Neural crest cell (in vitro differentiated cells): ENCODE measurements at places on chromosomes 3 and 15. TPM values are rescaled to one million over a fixed set of nuclear protein-coding genes. Genes with fewer than 3 reads are reported as not detected.

DNA sequence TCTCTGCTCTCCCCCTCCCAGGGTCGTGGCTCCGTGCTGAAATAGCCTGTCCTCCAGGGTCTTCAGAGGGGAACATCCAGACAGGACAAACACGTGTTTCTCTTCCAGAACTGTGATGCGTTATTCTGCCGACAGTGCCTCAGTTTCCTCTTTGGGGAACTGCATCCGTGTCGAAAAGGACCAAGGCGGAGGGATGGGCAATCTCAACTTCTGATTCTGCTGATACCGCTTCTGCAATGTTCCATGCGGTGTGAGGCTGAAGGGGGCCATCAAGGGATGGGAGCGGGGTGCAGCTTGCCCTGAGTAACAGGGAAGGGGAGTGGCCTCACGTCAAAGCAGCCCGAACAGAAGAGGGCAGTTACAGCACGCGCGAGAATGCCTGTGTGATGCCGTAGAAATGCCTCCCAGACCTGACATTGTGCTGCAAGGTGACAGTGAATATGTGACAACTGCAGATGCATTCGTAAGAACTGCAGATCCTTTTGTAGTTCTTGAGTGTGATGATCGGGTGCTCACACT is 275.7 kb downstream of the SHQ1 start:
- H3K27ac ChIP-seq, result no peak overlapping the region
- no peaks in the 10 kb centered on the region for H3K36me3 ChIP-seq
- peaks cover 19% of the 10 kb centered on the region for H3K4me1 ChIP-seq
- DNase-seq, result no peak

- no peaks in the 10 kb centered on the region for H3K4me1 ChIP-seq
- no peak for DNase-seq
- H3K4me3 ChIP-seq, result no peak overlapping the region
- no peak overlapping the region for H3K27ac ChIP-seq
Observed at GRCh38 chr3:39755100-39755499, 54.3 kb upstream of the MYRIP start.

The CCR2 gene
- not detected in 2 replicates for total RNA-seq

DNA sequence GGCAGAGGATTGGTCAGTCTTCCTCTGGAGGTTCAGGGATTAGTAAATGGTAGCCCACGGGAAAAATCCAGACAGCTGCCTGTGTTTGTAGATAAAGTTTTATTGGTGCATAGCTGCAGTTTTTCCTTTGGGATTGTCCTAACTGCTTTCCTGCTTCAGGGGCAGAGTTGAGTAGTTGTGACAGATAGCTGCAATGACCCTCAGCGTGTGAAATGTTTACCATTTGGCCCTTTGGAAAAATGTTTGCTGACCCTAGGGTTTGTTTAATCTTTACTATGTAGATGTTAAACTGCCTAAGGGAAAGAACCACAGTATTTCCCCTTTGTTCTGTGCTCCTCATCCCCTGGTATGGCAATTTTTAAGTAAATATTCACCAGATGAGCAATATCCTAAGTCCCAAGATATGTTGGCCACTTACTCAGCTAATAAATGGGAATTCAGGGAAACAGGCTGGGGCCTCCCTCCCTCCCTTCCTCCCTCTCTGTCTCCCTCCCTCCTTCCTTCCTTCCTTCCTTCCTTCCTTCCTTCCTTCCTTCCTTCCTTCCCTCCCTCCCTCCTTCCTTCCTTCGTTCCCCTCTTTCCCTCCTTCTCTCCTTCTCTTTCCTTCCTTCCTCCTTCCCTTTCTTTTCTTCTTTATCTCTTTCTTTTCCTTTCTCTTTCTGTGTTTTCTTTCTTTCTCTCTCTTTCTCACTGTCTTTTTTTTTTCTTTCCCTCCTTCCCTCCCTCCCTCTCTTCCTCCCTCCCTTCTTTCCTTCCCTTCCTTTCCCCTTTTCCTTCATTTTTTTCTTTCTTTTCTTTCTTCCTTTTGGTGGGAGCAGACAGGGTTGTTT is 234.6 kb upstream of the BHLHE40 start:
- no peak overlapping the region for H3K4me3 ChIP-seq
- peaks cover 2% of the 10 kb centered on the region for H3K36me3 ChIP-seq
- H3K27ac ChIP-seq, result no peak overlapping the region
- DNase-seq, result no peak
- H3K4me1 ChIP-seq, result peaks cover 3% of the 10 kb centered on the region
- H3K27me3 ChIP-seq, result peaks cover 17% of the 10 kb centered on the region

DNA sequence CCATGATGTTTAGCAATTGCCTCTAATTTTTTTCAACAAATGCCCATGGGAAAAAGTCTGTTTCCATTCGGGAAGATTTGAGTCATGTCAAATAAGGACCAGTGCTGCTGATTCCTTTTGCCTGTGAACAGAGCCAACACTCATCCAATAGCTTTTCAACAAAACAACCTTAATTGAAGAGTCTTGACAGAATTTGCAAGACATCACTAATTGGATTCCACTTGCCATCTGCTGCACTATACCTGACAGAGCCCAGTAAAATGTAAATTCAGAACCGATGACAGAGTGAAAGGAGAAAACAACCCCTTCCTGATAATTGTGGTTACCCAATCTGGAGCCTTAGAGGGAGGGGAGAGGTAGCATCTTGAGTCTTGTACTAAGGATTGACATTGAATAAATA is 426.7 kb downstream of the AGBL1 start:
- no peak overlapping the region for H3K27ac ChIP-seq
- H3K4me3 ChIP-seq, result no peak overlapping the region
- DNase-seq, result no peak
- peaks cover 16% of the 10 kb centered on the region for H3K27me3 ChIP-seq
- no peaks in the 10 kb centered on the region for H3K36me3 ChIP-seq

DNA sequence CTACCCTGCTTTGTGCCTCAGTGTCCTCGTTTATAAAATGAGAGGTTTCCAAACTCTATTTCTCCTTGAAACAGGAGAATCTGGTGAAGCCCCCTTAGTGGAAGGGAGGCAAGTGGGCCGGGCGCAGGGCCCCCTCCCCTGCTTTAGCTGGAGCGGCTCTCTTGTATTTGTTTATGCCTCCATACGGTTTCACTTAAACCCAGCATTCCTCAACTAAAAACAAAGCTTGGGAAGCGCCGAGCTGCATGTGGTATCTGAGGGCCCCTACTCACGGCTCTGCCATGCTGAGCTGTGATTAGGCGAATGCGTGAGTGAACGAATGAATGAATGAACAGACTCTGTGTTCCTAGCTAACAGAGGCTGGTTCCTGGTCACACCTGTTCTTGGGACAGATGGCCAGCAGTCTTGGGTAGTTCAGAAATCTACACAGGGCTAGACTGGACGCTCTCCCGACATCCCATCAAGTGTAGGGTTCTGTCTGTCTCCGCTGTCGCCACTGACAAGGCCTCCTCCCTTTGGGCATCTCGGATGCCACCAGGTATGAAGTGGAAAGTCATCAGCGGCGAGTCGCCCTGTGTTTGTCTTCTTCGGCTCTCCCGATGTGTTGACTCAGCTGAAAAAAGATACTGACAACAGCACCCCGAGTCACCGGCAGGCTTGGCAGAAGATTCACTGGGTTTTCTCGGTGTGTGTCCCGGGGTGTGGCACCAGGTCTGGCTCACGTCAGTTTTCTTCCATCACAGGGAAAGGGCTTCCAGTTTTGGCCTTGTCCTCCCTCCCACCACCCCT is 42.4 kb upstream of the VPS8 start:
- peak overlapping the region; percentile 67 for H3K27ac ChIP-seq
- peaks cover 15% of the 10 kb centered on the region for H3K4me1 ChIP-seq
- H3K27me3 ChIP-seq, result peaks cover 3% of the 10 kb centered on the region
- H3K4me3 ChIP-seq, result no peak overlapping the region

The CPB1 gene
- total RNA-seq, result not detected in 2 replicates

DNA sequence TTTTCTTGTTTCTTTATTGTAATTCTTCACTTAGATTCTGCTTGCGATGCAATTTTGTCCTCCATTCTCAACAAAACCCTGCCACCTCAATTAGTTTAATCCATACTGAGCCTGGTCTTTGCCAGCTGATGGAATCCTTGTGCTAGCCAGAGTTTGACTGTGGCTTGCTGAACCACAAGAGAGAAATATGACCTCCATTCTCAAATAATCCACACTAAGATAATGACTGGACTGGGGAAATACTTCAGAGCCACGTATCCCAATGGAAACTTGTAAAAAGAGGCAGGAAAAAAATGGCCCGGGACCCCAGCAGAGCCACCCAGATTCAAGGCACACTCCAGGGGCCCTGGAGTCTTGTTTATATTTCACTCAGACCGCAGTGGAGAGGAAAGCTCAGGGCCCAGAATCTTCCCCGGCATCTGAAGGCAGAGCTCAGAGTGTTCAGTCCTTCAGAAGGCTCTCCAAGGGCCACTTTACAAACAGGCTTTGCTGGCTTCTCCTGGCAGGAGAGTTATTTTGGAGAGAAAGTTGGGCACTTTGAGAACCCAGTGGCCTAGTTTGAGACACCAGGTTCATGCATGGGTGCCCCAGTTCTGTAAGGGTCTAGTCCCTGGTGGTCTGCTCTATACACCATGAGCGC is 62.7 kb downstream of the SSUH2 start:
- peaks cover 3% of the 10 kb centered on the region for H3K36me3 ChIP-seq
- no peak overlapping the region for H3K4me3 ChIP-seq
- no peaks in the 10 kb centered on the region for H3K27me3 ChIP-seq
- H3K4me1 ChIP-seq, result peaks cover 8% of the 10 kb centered on the region
- no peak for DNase-seq

The RARRES1 gene
- 1.4 and 2.5 TPM in 2 replicates for total RNA-seq

DNA sequence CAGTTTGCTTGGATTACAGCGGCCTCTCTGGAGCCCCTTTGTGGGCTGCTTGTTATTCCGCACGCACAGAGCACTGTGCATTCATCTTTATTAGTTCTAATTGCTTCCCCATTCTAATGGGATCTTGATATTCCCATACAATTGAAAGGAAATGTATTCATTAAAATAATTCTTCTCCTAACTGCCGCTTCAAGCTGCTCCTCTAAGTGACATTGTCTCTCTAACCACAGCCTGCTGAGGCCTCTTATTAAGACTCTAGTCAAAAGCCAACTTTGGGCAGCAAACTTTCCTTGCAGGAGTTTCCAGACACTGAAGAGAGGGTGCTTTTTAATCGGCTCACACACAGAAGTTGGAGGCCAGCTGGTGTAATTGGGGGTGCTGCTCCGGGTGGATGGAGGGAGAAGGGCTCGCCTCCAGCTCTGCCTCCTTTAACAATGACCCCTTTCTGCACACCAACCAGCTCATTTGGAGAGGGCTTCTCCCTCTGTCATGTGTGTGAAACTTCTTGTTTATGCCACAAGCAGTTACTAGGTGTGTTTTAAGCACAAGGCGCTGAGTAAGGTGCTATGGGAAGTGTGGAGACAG is 5.6 kb upstream of the MAGEF1 start:
- H3K36me3 ChIP-seq, result no peaks in the 10 kb centered on the region
- DNase-seq, result no peak
- peak overlapping the region; percentile 68 for H3K27ac ChIP-seq
- H3K4me1 ChIP-seq, result peaks cover 41% of the 10 kb centered on the region
- peak overlapping the region; percentile 68 for H3K4me3 ChIP-seq

DNA sequence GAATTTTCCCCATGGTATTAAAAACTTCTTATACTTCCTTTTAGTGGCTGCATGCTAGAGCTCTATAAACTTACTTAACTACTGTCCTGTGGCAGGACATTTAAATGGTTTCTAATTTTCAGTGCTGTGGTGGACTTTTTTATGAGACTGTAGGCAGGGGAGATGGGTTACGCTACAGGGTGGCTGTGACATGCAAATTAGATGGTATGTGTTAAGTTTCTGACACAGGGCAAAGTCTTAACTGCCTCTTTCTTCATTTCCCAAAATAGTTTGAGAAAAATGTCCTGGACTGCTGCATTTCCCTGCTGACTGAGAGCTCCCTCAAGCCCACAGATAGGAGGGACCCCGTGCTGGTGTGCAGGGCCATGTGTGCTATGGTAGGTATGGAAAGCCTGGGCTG is 22.0 kb downstream of the TGM4 start:
- H3K27ac ChIP-seq, result no peak overlapping the region
- peaks cover 32% of the 10 kb centered on the region for H3K4me1 ChIP-seq
- no peaks in the 10 kb centered on the region for H3K36me3 ChIP-seq
- no peak overlapping the region for H3K4me3 ChIP-seq
- H3K27me3 ChIP-seq, result no peaks in the 10 kb centered on the region
- DNase-seq, result no peak

DNA sequence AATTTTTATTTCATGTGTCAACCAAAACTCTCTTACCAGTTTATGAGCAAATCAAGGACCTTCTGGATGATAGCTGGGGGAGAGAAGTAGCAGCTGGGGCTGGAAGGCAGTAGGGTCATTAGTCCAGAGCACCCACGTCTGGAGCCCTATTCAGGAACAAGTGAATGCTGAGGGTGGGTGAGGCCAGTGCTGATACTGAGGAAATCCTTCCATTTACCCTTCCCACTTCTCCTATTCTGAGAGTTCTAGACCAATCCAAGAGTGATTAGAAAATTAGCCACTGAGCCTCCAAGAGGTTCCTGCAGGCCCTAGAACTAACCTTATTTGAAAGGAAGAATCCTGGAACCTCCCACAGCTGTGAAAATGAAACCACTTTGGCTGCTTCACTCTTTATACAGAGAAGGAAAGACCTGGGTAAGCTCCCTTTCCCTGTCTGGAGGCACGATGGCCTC is 46.2 kb upstream of the VILL start:
- no peaks in the 10 kb centered on the region for H3K27me3 ChIP-seq
- no peak overlapping the region for H3K4me3 ChIP-seq
- no peak overlapping the region for H3K27ac ChIP-seq
- peaks cover 2% of the 10 kb centered on the region for H3K36me3 ChIP-seq

- no peaks in the 10 kb centered on the region for H3K36me3 ChIP-seq
- peaks cover 7% of the 10 kb centered on the region for H3K4me1 ChIP-seq
- H3K4me3 ChIP-seq, result no peak overlapping the region
- DNase-seq, result no peak
Observed at GRCh38 chr3:186152889-186153292, 44.0 kb upstream of the ETV5 start.

The VILL gene
- 4.9 and 6.2 TPM in 2 replicates for total RNA-seq

The GBE1 gene
- 15.7 and 16.8 TPM in 2 replicates for total RNA-seq

The COL8A1 gene
- 0.14 and 0.28 TPM in 2 replicates for total RNA-seq

DNA sequence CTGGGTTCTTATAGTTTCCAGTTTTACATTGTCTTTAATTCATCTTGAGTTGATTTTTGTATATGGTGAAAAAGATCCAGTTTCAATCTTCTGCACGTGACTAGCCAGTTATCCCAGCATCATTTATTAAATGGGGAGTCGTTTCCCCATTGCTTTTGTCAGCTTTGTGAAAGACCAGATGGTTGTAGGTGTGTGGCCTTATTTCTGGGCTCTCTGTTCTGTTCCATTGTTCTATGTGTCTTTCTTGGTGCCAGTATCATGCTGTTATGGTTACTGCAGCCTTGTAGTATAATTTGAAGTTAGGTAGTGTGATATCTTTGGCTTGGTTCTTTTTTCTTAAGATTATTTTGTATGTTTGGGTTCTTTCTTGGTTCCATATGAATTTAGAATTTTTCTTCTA is 432.2 kb downstream of the UNC13C start:
- H3K27me3 ChIP-seq, result no peaks in the 10 kb centered on the region
- DNase-seq, result no peak
- no peaks in the 10 kb centered on the region for H3K36me3 ChIP-seq
- H3K4me1 ChIP-seq, result no peaks in the 10 kb centered on the region
- H3K27ac ChIP-seq, result no peak overlapping the region
- H3K4me3 ChIP-seq, result no peak overlapping the region
